ENCODE measurements at places on chromosomes 11 and 22.
A peak's percentile ranks its signal among the peaks of the same experiment; 100 is the strongest.

GRCh38 chr11:104443387-104443786 lies 279.4 kb upstream of the PDGFD start:
- DNase-seq: no peak

- DNase-seq: peak; percentile 64
Measured at GRCh38 chr22:24758164-24758799, 16.2 kb downstream of the PIWIL3 start.

GRCh38 chr11:94948070-94948617 lies 25.2 kb downstream of the CWC15 start:
- no peak for DNase-seq

GRCh38 chr22:39748877-39749276 lies 144.7 kb downstream of the ENTHD1 start:
- DNase-seq: no peak

GRCh38 chr11:41713030-41713429 lies 253.6 kb upstream of the LRRC4C start:
- no peak for DNase-seq

- no peak for DNase-seq
Measured at GRCh38 chr11:111329306-111330204, 31.2 kb downstream of the POU2AF3 start.

GRCh38 chr22:49992921-49993648 lies 19.5 kb downstream of the IL17REL start:
- peak; percentile 58 for DNase-seq

- no peak for DNase-seq
Measured at GRCh38 chr11:99200720-99201119, 180.0 kb downstream of the CNTN5 start.

GRCh38 chr22:23122216-23122957 lies 19.4 kb downstream of the RSPH14 start:
- DNase-seq: no peak

DNA sequence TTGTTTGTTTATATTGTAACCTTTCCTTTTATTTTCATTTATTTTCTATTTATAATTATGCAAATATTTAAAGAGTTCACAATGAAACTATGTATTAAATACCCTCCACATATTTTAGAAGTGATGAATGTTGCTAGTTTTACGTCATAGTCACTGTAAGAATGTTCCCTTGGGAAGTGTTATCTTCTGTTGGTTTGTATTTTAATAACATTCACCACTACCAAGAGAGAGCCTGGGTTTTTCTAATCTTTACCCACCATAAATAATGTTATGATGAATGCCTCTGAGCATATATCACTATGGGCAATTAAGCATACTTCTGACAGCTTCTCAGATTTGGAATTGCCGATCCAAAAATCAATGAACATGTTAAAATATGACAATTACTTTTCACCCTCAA lies 80.7 kb downstream of the GGT1 start:
- no peak for DNase-seq

GRCh38 chr22:50267591-50268390 lies 2.4 kb downstream of the MAPK11 start:
- peak; percentile 60 for DNase-seq

- DNase-seq: no peak
Measured at GRCh38 chr22:40426594-40427333, 56.4 kb downstream of the SGSM3 start.

- no peak for DNase-seq
Measured at GRCh38 chr11:76676636-76677457, 6.3 kb upstream of the LRRC32 start.

DNA sequence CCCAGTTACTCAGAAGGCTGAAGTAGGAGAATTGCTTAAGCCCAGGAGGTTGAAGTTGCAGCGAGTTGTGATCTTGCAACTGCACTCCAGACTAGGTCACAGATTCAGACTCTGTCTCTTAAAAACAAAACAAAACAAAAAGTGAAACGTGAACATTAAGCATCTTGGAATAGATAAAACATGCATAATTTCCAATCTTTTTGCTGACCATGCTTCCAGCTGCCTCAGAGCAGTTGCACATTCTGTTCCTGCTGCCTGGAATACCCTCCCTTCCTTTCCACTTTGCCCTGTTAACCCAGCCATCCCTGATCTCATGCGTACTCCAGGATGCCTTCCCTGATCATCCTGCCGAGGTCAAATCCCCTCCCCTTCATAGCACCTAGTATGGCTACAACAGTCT lies 718 bp upstream of the CCDC88B start:
- DNase-seq: no peak

DNA sequence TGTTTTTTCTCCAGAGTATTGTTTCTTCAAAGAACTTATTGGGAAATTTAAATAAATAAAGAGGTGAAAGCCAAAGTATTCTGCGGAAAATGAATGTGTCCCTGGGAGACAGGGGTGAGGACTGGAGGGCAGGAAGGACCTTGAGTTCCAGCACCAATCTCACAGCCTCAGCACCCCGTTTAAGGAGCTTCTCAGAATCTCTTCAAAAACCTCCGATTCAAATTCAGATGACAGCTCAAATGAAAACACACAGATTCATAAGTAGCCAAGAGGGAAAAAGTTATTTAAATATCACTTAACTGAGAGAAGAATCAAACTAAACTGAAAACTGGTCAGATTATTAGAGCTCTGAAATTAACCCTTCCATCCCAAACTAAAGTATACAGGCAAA lies 12.5 kb downstream of the MTMR2 start:
- no peak for DNase-seq

DNA sequence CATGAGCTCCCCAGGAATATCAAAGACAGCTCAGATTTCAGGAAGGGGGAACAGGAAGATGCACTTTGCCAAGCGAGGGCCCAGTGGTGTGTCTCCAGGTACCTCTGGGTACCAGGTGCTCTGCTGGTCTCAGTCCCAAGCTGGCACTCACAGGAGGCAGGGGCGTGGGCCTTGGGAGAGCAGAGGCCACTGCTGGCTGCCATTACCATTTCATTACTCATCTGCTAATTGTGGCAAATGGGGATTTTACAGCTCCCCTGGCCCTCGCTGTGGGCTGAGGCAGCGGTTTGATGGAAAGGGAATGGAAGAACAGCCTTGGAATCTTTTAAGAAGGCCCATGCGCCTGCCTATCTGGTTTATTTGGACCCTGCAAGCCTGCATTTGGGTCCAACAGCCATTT lies 192.0 kb upstream of the NAV2 start:
- no peak for DNase-seq

DNA sequence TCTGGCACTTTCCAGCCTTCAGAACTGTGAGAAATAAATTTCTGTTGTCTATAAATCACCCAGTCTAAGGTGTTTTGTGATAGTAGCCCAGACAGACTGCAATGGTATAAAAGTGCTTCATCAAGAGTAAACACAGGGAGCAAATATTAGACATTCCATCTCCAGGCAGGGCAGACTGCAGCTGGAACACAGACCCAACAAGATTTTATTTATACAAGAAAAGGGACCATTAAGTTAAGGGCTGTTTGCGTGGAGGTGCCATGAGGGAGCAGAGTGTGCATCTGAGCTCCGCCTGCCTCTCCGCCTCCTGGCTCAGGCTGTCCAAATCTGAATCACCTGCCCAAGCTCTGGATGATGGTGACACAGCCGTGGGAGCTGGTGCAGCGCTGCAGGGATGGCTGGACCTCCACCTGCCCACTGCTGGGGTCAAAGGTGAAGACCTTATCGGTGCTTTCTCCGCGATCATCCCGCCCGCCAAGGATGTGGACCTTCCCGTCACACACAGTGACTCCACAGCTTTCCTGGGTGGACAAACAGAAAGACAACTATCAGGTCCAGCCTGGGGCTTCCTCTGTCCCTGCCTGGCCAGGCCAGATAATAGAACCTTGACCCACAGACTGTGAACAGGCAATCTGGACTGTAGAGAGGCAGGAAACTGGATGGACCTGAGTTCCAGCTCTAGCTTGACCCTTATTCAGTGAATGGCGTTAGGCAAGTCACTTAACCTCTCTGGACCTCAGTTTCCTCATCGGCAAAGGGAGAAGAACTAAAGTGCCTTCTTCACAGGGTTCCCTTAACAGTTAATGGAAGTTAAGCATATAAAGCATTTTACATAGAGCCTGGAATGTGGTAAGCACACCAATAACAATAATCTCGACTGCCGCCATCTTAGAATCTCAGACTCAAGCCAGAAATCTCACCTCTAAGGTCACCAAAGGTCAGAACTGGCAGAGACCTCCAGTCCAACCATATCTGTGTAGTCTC lies 10.5 kb downstream of the KLHL35 start:
- DNase-seq: no peak

GRCh38 chr22:45768490-45768889 lies 96.9 kb downstream of the ATXN10 start:
- DNase-seq: no peak

DNA sequence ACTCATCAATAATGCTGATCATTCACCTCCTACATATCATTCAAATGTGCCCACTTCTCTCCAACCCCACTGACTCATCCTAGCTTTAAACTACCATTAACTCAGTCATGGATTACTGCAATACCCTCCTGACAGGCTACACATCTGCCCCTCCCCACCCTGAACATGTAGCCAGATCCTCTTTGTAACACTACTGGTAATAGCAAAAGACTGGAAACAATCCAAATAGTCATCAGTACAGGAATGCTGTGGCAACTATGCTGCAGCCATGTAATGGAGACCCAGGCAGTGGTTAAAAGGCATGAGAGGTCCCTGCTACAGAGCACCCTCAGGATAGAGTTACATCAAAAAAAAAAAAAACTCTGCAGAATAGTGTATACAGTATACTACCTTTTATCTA lies 16.6 kb downstream of the SLC43A3 start:
- DNase-seq: no peak

DNA sequence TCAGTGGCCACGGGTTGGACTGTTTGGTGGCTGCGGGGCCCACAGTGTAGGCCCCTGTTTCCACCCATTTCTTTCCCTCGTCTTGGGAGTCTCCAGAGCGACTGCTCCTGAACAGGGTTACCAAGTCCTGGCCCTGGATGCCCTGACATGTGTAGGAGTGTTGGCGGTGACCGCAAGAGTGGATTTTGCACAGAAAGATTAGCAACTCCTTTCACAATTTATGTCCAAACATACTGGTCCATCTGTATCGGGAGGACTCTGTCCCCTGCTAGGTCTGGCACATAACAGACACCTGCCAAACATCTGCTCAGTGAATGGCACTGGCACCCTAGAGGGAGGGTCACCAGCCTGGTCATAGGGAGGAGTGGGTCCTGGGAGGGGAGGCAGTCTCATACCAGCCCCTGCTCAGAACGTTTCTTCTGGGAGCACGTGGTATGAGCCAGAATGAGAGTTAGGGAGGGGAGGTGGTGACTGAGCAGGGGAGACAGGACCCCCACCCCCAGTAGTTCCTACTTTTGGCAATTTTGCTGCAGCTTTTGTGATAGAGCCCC lies 3.4 kb upstream of the APOA1 start:
- no peak for DNase-seq

- no peak for DNase-seq
Measured at GRCh38 chr11:64604458-64605243, 13.6 kb downstream of the SLC22A12 start.

DNA sequence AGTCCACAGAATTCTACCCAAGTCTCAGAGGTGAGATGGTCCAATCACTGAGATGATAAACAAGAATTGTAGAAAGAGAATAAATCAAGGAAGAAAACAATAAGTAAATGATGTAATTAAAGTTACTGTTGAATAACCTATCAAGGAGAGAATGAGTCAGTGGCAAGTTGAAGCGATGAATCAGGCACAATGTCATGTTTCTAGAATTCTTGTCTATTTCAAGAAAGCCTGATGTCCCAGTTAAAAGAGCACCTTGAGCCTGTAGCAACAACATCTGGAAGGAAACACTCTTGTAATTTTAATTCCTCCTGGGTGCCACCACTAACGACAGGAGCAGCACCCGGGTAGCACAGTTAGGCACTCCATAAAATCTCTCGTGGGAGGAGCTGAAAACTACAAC lies 67.9 kb upstream of the SLC35C1 start:
- no peak for DNase-seq

GRCh38 chr11:119418759-119419158 lies 4.2 kb downstream of the THY1 start:
- no peak for DNase-seq

- DNase-seq: no peak
Measured at GRCh38 chr22:16936625-16937024, 71.4 kb downstream of the GAB4 start.

GRCh38 chr11:61053191-61053590 lies 49.1 kb upstream of the CD5 start:
- no peak for DNase-seq

GRCh38 chr22:47550524-47551430 lies 788.3 kb downstream of the TBC1D22A start:
- DNase-seq: no peak

- DNase-seq: peak; percentile 59
Measured at GRCh38 chr11:112881461-112881860, 79.8 kb upstream of the NCAM1 start.

DNA sequence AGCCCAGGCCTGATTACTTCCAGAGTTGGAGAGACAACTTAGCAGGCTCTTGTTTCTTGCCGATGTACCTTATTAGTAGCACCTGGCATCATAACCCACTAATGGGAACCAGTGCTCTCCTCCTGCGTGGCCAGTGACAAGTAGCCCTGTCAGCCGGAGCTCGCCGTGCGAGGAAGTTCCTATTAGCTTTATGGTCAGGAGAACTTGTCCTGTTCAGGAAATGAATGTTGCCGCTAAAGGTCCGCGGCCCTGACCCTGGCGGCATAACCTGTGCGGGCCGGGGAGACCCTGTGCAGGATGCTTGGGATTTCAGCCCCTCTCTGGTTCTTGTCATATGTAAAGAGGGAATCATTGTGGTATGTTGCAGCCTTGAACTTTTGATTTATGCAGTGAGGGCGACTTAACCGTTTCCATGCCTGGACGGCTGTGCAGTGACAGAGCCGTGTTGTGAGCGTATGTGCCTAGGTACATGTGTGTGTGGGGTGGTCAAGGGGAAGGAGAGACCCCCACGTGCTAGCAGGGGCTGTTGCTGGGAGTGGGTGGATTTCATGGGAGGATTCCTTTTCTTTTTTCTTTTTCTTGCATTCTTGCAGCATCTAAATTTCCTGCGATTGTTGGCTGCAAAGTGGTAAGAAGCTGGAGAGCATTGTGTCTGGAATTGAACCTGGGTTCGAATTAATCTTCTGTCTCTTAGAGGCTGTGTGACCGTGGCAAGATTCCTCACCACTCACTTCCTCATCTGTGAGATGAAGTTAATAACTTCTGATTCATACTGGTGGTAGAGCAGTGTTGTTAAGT lies 15.2 kb downstream of the ZBTB16 start:
- no peak for DNase-seq

GRCh38 chr11:122709039-122709760 lies 53.7 kb downstream of the UBASH3B start:
- no peak for DNase-seq

DNA sequence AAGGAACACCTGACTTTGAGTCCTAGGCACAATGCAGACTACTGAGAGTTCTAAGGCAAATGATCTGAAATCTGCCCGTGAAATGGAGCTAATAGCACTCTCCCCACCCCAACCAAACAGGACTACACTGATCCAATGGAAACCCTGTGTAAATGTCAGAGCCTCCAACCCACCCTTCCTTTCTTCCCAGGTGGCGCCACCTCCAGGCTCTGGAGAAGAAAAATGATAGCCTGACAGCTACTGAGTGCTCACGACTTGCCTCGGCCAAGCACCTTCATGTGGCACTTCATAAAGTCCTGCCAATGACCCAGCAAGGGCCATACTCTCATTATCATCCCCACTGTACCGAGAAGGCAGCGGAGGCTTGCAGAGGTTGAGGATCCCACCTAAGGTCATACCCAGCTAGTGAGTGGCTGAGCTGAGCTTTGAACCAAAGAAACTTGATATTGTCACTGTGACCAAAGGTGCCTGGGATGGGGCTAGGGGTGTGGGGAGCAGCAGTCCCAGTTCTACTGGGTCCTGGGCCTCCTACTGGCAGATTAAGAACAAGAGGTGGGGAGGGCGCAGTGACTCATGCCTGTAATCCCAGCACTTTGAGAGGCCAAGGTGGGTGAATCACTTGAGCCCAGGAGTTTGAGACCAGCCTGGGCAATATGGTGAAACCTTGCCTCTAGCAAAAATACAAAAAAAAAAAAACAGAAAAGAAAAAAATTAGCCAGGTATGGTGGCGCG lies 20.5 kb downstream of the TST start:
- DNase-seq: no peak

Data from mucosa of gallbladder (tissue), 1 donor.